Fibroblast of skin of right quadriceps (primary cell): ENCODE measurements at places on chromosomes 7 and 10.

DNA sequence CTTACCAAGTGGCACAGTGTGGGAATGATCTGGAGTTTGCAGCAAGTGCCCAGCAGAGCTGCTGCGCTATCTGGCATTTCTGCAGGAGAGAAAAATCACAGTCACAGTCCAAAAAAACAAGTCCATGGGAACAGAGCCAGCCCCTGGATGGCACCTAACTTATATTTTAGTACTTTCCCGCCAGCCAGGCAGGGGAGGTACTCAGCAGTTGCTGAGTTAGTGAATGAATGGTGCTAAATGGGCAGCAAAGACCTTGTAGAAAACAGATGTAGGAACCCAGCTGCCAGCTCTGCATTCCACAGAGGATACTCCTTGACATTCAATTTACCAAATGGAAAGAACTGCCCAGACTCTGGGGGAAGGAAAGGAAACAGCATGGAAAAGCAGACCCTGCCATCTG is 54.5 kb downstream of the GSDME start:
- DNase-seq, result peak; percentile 16

DNA sequence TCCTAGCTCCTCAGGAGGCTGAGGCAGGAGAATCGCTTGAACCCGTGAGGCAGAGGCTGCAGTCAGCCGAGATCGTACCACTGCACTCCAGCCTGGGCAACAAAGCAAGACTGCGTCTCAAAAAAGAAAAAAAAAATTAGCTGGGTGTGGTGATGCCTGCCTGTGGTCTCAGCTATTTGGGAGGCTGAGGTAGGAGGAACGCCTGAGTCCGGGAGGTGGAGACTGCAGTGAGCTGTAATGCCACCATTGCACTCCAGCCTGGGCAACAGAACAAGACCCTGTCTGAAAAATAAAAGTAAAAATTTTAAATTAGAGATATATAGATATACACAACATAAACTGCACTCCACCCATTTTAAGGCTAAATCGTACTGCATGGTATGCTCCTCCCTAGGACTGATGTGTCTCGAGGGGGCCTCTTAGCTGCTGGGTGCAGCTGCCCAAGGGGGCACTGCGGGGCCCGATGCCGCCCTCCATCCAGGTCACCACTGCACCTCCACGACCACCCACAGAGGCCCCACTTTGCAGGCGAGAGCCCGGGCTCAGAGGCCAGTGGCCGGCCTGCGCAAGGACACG is 40.9 kb upstream of the FOXK1 start:
- no peak for DNase-seq

- DNase-seq, result no peak
Observed at GRCh38 chr7:108138911-108139310, 8.8 kb upstream of the LAMB4 start.

- DNase-seq, result no peak
Observed at GRCh38 chr10:101771380-101771779, 4.5 kb downstream of the FGF8 start.

DNA sequence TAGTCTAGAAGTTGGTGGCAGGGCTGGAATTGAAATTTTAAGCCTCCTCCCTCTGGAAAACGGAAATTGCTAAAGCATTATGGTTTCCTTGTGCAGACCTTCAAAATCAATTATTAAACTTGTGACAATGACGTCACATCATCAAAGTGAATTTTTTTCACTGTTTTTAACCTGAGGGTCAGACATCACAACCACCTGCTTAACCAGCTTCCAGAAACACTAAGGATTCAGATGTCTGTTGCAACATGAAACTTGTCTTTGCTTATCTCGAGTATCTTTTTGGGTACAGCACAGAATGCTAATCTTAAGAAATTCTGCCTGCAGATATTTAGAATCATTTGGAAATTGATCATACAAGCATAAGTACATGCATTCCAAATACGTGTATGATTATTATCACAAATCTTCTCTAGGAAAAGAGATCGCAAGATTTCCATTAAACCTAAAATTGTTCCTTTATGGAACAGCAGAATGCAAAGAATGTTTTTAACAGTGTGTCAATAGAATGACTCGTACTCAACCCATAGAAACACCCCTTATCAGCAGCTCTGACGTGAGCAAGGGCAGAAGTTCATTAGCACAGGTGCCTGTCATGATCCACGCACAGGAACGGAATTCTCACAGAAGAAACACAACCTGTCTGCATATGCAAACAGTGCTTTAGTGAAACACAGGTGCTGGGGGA is 4.1 kb upstream of the GTPBP4 start:
- DNase-seq, result peak; percentile 21

DNA sequence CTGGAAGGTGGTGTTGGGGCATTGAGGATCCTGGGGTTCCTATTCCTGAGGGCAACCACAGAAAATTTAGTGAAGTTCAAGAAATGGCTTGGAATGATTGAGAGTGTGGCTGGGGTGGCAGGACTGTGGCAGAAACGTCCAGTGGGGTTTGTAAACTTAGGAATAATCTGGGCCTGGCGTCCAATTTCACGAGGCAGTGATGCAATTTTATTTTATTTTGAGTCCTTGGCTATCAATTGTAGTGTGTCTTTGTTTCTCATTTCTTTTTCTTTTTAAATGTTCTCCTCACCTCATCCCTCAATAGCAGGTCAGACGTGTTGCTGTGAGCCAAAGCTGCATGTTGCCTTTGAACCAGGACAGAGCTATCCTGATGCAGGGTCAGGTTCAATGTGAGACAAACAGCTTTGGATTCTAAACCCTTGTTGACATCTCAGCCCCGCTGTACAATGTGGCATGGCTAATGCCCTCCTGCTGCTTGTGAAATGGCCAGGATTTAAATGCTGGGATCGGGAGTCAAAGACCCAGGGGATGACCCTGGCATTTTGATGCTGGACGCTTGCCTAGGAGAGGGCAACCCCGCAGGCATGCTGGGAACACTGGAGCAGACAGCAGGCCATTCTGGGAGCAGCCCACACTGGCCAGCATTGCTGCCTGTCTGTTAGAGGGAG is 64.8 kb downstream of the RBM20 start:
- DNase-seq, result no peak

DNA sequence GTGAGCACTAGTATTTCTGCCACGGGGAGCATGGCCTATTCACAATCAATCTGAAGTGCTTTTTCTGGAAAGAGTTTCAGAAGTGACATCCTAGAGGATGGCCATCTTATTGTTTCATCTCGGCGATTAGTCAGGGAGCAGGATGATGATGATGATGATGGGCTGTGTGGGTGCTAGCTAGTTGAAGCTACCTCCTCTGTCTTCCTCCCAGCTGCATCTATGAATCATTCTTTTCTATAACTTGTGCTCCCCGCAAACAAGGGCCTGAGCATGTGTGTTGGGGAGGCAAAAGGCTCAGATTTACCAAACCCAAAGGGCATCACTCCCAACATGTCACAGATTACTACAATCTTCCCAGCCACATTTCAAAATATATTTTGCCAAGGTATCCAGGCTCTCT is 118.7 kb upstream of the LAMB4 start:
- DNase-seq, result no peak

GRCh38 chr7:102024005-102024768 is 206.8 kb downstream of the CUX1 start:
- DNase-seq, result no peak

DNA sequence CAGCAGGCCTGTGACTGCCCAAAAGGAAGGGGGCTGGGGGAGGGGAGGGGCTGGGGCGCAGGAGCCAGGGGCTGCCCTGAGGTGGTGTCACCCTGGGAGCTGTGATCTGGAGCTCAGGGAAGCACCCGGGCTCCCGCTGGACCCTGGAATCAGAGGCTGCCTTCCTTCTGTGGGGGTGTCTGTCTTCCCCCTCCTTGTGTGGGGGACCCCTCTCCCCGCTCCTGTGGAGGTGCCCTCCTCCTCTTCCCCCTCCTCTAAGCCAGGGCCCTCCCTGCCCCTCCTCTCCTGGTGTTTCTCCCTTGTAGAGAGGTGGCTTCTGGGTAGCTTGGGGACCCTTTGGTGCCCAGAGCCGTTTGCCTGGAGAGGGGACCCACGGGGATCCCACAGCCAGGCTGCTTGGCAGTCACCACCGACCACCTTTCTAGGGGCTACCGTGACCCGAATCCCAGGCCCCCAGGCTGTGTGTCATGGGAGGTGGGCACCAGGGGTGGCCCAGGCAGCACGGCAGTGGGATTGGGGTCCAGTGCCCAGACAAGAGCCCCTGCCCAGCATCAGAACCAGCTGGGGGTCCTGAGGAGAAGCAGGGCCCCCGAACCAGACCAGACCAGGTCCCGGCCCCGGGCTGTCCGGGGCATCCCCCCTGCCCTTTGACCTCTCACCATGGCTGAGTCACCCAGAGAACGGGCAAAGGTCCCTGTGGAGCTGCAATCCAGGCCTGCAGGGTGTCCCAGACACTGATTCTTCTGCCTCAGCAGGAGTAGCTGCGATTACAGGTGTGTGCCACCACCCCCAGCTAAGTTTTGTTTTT is 741 bp downstream of the PRAP1 start:
- DNase-seq, result no peak

- DNase-seq, result peak; percentile 12
Observed at GRCh38 chr7:152674860-152675758, 832 bp downstream of the XRCC2 start.

DNA sequence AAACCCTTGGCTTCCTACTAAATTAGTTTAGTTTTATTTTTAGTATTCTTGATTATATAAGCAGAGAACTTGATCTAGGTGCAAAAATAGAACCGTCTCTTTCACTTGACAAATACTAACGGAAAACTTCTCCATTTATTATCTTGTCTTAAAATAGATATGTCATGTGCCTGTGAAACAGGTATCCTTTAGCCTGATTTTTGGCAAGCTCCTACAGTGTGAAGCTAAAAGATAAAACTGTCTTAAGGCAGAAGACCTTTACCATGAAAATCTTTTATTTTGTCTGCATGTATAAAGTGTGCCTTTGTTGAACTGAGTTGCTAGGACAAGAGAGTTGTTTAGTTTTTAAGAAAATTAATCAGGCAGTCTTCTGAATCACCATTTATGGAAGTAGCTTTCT is 90.6 kb downstream of the CYP51A1 start:
- no peak for DNase-seq

DNA sequence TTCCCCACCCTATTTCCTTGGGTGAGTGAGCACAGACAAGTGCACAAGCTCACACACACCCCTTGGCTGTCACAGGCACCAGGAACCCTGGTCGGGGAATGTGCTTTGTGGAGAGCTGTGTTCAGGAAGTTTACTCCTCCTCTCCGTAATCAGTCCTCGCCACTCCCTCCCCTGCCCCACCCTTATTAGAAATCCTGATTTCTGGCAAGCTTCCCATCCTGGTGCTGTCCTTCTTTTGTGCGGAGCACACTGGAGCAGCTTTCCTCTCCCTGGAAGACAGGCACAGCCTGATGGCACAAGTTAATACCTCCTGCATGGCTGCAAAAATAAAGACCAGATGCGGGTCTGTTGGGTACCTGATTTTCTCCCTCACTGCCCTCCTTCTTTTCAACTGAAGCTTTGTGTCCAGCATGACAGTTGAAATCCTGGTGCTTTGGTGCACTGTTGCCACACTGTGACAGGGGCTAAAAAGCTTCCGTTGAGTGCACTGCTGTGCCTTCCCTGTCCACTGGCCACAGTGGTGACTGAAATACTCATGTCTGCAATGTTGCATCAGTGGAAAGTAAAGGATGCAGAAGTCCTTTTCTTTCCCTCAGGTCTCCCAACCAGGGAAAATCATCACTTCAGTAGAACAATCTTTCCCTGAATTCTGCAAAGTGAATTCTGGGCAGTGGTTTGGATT is 55.0 kb downstream of the LRRC4 start:
- no peak for DNase-seq

GRCh38 chr10:34922138-34922537 is 107.0 kb upstream of the PARD3 start:
- DNase-seq, result no peak

DNA sequence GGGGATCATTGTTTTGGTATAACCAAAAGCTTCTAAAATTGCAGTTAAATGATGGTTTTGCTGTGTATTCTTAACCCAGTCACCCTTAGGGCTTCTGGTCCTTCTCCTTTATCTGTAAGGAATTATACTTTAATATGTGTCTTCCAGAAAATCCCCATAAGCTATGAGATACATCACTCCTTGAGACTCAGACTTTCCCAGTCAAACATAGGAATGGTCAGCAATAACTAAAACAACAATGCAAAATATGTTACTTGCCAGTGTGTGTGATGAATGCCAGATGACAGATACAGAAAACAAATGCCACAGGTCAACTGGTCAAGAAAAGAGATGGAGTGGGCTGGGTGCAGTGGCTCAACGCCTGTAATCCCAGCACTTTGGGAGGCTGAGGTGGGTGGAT is 10.1 kb downstream of the ADD3 start:
- no peak for DNase-seq

- peak; percentile 76 for DNase-seq
Observed at GRCh38 chr10:33377658-33378025, 43.2 kb upstream of the NRP1 start.

DNA sequence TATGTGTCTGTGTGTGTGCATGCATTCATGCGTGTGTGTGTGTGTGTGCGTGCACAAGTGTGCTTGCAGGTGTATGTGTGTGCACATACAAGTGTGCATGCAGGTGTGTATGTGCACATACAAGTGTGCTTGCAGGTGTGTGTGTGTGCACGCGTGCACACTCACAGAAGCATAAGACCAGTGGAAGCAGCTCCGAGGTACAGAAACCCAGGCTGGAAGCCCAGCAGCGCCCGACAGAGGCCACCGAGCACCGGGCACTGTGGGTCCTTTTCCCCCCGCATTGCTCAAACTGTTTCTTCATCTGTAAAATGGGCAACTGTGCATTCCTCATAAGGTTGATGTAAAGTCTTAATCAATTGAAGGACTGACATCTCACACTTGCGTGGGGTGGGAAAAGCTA is 243.3 kb upstream of the TCERG1L start:
- no peak for DNase-seq

DNA sequence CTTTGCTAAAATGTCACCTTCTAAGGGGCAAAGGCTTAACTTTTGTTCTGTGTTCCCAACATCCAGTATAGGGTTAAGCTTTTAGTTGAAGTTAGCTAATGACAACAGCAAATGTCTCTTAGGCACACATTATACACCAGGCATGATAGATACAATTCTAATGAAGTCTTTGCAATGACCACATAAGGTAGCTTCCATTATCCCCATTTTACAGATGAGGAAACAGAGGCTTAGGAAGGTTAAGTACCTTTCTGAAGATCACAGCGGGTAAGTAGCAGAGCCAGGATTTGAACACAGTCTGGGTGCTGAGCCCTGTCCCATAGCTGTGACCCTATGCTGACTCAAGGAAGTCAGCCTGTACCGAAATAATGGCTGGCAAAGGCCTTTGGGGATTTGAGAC is 1.9 kb downstream of the BUD31 start:
- DNase-seq, result no peak
